Hepatic stellate cell (primary cell): ENCODE measurements at places on chromosomes 3 and 15.

DNA sequence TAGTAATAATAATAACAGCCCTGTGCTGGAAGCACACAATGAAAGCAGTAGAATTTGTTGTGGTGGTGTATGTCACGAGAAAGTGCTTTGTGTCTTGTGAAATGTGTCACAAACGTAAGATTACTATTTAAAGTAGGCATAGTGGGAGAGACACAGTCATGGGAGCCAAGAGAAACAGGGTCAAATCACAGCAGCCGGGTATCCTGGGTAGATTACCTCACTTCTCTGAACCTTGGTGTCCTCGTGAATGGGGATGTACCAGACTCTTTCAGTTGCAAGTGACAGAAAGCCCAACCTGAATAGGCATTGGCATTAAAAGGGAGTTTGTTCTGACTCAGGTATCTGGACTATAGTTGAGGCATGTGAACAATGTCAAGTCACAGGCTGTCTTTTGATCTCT is 29.1 kb upstream of the SRGAP3 start:
- no peak for DNase-seq

- no peak for DNase-seq
Measured at GRCh38 chr3:88076712-88077111, 17.7 kb downstream of the ZNF654 start.

- DNase-seq: no peak
Measured at GRCh38 chr3:187966636-187967406, 187.1 kb upstream of the LPP start.

DNA sequence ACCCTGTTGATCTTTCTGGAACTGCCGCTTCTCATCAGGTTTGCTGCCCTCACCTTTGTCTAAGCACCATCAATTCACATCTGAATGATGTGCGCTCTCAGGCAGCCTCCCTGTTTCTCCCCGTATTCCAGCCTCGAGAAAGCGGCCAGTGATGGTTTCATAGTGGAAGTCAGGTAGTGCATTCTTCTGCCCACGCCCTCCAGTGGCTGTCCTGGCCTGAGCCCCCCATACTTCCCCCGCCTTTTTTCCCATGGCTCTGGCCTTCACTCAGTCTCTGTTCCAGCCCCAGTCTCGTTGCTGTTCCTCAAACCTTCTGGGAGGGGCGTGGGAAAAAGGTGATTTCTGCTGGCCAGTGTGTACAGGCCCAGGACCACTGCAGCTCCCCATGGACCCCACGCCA is 101.3 kb downstream of the ASB7 start:
- DNase-seq: no peak

DNA sequence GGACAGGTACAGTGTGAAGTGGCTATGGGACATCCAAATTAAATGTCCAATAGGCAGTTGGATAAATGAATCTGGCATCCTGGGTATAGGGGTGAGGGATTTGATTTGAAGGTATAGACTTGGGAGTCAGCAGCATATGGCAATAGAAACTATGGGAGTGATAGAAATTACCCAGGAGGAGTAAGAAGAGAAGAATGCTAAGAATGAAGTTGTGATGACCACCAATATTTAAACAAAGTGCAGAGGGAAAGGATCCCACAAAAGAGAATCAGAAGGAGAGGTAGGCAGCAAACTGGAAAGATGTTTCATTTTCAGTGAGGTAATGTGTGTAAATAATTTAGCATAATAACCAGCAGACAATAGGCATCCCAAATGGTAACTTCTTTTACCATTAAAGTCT is 13.8 kb upstream of the MSL2 start:
- peak; percentile 52 for DNase-seq

DNA sequence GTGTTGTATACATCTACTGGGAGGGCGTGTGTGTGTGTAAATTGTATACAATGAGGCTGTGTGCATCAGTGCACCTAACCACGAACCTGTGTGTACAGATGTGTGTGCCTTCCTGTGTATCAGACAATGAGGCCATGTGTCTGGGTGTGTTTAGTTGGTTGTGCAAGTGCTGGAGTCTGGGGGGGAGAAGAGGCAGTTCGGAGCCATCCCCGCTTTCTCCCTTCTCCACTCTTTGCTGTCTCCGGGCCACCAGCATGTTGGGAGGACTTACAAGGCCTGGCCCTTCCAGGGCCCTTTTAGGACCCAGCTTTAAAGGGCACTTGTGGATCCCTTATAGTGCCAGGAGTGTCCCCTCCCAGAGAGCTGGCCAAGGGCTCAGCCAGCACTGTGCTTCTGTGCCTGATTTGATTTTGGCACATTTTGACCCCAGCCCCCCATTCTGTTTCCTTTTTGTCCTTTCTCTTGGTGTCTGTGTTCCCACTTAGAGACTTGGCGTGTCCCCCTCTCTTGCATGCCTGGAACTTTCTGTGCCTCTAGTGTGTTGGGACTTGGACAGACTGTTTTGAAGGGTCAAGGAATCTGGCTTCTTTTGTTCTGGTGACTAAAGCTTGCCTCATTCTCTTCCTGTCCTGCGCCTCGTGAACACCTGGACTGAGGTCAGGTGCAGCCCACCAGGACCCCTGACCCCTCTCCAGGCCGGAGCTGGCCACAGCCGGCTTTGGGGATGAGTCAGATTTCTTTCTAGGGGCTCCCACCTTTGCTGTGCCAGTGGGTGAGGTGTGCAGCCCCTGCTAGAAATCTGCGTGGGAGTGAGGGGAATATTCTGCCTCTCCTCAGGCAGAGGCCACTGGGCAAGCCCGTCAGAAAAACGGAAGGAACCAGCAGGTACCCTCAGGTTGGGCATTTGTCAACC is 1.5 kb downstream of the CTDSPL start:
- peak; percentile 20 for DNase-seq

- DNase-seq: no peak
Measured at GRCh38 chr3:117435506-117435905, 725.9 kb downstream of the TUSC7 start.

- DNase-seq: no peak
Measured at GRCh38 chr3:74621581-74621980, 7.1 kb upstream of the CNTN3 start.

DNA sequence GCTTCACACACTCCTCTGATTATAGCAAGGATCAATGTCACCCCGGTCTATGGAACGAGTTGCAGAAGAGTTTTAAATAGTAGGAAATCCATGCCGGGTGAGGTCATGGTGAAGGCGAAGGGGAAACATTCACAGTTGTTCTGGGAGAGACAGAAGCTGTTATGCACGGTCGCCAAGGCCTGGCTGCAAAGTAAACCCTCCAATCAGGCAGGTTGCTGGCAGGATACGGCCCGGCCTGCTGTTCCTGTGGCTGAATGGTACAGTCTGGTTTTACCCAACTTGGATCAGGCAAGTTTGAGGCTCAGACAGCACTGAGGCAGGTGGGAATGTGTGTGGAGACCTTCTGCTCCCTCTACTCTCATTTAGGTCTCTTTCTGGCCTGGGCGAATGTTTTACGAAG is 45.3 kb upstream of the ATP2B2 start:
- DNase-seq: no peak

- no peak for DNase-seq
Measured at GRCh38 chr15:31843426-31844055, 186.8 kb upstream of the CHRNA7 start.

- DNase-seq: no peak
Measured at GRCh38 chr3:134134698-134135415, 105.1 kb upstream of the SLCO2A1 start.

DNA sequence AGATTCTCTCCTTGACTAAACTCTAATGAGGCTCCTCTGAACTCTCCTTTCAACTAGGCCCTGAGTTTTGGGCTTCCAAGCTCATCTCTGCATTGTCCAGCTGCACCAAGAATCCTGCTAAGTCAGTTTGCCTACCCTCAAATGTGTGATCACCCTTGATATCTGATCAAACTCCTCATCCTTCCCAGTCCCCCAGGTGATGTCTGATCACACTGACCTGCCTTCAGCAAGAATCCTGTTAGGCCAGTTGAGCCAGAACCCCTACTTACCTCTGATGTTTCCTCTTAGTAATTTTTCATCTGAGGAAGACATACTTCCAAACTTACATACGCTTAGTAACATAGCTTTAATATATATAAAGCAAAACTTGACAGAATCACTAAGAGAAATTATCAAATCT is 28.8 kb downstream of the SUMF1 start:
- no peak for DNase-seq

DNA sequence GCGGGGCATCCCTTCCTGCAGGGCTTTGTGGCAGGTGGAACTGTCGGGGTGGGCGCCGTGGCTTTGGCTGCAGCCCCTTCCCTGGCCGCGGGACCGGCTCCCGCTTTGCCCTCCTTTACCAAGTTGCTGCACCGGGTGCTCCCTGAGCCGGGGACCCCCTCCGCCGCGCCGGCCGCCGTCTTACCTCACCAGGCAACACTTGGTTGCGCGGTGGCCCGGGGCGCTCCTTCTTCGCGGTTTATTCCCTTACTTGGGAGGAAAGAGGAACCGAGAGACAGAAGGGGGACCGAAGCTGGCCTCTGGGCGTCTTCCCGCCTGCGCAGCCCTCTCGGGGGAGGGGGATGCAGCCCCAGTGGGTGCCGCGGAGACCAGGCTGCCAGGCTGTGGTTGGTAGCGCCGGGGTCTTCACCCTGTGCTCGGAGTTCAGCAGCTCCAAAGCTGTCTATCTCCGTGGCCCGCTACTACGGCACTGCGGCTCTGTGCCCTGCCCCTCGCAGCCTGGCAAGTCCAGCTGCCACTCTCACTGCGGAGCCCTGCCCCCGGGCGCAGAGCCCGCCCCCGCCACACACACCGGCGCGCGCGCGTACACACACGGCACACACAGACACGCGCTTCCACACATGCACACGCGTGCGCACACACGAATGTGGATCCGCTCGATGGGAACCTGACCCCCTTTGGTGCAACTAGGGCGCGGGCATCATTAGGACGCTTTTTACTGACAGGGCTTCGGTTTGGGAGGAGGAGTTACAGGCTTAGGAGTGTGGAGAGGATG is at the start of gene DGKG:
TSS of gene DGKG (minus strand) at position 473 of the 775 bp plus-strand sequence. CDS start 41,775 bp downstream, outside the sequence.
- peak; percentile 23 for DNase-seq

DNA sequence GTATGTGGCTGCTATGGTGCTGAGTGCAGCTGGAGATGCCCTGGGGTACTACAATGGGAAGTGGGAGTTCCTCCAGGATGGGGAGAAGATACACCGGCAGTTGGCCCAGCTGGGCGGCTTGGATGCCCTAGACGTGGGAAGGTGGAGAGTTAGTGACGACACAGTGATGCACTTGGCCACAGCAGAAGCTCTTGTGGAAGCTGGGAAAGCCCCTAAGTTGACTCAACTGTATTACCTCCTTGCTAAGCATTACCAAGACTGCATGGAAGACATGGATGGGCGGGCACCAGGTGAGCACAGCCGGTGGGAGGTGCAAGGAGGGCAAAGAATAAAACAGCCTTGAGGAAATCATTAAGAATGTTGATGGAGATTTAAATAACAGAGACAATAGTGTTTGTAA is 2.9 kb downstream of the ADPRH start:
- no peak for DNase-seq

- DNase-seq: no peak
Measured at GRCh38 chr3:99984139-99984538, 130.2 kb downstream of the FILIP1L start.

GRCh38 chr3:81741216-81741615 is 20.2 kb downstream of the GBE1 start:
- DNase-seq: no peak

DNA sequence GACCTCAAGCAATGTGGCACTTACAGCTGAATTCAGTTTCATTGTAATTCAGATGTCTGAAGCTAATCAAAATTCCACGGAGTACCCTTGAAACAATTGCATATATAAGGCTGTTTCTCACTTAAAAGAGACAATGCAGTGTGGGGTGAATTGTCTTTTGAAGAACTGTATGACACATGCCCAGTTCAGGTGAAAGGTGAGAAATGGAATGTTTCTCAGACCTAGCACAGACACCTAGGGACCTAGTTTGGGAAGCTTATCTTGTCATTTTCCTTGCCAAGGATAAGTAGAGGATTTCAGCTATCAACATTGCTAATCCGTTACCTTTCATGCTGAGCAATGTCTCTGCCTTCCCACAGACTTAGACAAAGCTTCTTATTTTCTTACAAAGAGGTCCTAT is 36.3 kb downstream of the MBNL1 start:
- no peak for DNase-seq

DNA sequence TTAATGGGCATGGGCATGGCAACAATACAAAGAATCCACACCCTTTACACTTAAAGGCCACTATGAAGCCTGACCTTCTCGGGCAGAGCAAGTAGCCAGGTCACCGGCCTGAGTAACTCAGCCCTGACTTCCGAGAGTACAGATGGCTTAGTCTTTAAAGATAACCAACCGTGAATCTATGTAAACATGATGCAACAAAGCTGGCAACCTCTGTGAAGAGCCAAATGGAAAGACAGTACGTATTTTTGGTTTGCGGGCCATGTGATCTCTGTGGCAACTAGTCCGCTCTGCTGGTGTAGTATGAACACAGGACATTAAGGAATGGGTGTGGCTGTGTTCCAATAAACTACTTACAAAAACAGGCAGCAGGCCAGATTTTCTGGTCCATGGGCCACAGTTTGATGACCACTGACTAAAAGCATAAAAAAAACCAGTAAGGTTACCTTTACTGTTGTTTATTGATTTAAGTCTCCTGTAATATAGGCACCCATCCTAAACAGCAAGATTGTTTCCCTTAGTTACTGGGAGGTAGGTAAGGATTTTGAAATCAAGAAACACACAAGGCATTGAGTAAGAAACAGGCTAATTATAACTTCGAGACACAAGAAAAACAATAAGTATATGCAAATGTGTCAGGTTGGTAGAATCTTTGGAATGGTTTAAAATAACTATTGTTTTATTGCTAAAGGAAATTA is 14.5 kb downstream of the RIOX2 start:
- DNase-seq: no peak

DNA sequence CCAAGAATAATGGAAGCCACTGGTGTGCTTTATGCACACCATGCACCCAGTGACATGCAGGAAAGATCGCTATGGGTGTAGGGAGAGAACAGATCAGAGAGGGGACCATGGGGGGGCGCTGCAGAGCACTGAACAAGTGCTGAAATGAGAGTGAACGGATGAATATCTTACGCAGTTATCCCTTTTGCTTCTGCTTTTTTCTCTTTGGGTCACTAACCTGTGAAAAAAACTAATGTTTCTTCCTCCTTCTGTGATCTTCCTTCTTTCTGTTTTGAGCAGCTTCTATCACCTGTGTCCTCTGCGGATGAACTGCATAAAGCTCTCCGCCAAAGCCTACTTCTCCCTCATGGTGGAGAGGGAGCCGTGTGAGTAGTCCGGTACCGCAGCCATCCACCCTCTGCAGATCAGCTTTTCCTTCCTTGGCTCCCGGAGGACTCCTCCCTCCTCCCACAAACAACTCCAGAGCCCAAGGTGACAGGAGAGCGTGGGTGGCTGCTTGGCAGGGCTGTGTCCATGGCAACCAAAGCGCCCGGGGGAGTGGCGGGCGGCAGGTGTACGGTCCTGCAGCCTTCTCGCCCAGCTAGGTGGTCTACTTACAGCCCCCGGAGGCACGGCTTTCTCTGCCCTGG is 106.2 kb downstream of the DGKG start:
- DNase-seq: no peak
